ENCODE measurements at places on chromosomes 1 and 21.
A peak's percentile ranks its signal among the peaks of the same experiment; 100 is the strongest.

DNA sequence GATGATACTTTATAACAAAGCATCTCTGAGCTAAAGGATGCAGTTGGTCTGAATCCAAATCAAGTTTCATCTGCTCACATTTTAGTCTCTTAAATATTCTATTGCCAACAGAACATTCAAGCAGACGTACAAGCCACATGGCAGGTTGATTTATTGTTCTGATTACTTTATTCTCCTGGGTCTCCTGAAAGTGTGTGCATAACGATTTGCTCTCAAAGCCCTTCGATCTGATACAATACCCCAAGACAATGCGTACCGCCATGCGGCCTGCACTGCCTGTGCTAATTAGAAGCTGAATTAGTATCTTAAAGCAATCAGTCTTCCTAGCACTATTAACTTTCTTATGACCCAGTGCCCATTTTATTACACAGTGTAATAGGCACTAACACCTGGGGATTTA lies 56.9 kb downstream of the FHAD1 start:
- no peak for DNase-seq

GRCh38 chr1:46605232-46605631 lies 1.2 kb upstream of the MKNK1 start:
- DNase-seq = no peak

GRCh38 chr21:42113926-42114409 lies 42.9 kb downstream of the UMODL1 start:
- no peak for DNase-seq

GRCh38 chr21:41805038-41805437 lies 38.2 kb upstream of the RIPK4 start:
- no peak for DNase-seq

GRCh38 chr1:2606396-2606880 lies 19.9 kb downstream of the PRXL2B start:
- no peak for DNase-seq

GRCh38 chr1:190747704-190748103 lies 270.0 kb upstream of the BRINP3 start:
- no peak for DNase-seq

- peak; percentile 10 for DNase-seq
These were observed 8.8 kb downstream of the ADCY10 start for GRCh38 chr1:167905182-167905581.

GRCh38 chr21:27079636-27080240 lies 112.8 kb upstream of the ADAMTS5 start:
- peak; percentile 75 for DNase-seq

DNA sequence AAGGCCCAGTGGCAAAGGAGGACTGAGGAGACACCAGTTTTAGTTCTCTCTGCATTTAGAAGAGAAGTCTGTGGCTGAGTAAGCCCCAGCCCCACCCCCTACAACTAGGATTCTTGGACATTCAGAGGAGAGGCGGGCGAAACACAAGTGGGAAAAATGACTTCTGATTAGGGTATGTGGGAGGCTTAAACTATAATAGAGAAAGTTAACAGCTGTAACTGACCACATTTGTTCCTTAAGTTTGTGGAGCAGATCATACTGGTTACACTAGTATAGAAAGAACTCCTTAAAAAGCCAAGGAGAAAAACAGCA lies 11.2 kb upstream of the TRIM33 start:
- no peak for DNase-seq

- peak; percentile 93 for DNase-seq
These were observed 366.1 kb upstream of the PTBP2 start for GRCh38 chr1:96355521-96355920.

DNA sequence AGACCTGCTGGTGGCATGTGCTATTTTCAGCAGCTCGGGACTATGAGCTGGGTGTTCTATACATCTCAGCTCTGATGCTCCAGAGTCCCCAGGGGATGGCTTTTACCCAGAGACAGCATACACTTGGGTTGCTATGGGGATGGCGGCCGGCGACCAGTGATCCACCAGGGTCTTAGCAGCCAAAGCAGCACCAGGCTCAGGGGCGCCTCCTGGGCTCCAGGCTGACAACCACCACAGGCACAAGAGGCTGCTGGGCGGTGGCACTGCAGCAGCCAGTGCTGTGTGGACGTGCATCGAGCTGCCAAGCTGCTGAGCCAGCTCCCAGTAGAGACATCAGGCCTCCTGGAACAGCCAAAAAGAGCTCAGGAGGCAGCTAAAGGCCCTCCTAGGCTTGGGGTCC lies 37.6 kb upstream of the CLSTN1 start:
- DNase-seq = peak; percentile 89

GRCh38 chr21:46243325-46243724 lies 14.8 kb upstream of the LSS start:
- no peak for DNase-seq

DNA sequence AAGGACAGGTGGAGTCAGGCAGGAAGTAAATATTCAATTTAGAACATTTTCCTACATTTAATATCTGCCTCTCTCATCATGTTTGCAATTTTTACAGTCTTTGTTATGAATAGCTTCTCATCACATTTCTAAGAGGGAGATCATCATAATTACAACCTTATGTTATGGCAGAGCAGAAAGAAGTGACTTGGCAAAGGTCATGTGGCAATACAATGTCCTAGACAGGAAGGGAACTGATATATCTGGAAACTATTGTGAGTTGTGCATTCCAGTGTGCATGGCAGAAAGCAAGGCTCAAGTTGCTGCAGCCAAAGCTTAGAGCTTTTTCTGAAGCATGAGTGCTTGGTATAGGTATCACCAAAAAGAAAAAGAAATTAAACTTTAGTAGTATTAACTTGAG lies 43.8 kb upstream of the PRRX1 start:
- no peak for DNase-seq

DNA sequence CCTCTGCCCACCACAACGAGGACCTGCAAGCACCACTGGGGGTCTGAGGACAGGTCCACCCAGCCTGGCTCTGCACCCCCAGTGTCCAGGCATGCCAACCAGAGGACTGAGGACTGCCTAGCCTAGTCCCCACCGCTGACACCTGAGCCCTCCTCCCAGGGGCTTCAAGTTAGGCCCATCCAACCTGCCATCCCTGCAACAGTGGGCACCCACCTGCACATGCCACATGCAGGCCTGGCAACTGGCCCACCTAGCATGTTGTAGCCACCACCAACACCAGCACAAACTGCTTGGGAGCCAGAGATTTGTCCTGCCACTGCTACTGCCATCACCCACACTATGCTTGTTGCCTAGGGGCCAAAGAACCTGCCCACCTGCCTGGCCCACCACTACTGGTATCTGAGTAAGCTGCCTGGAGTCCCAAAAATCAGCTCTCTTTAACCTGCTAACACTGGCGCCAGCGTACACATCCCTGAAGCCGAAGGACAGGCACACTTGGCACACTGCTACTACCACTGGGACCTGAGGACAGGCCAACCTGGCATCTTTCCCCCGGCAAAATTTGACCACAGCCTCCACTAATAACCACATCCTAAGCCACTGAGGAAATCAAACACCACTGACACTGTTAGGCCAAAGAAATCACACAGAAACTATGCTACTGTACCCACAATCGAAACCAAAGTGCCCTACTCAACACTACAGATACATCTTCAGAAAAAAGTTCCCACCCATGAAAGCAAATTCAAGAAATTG lies 61.5 kb downstream of the PSMG1 start:
- DNase-seq = no peak

DNA sequence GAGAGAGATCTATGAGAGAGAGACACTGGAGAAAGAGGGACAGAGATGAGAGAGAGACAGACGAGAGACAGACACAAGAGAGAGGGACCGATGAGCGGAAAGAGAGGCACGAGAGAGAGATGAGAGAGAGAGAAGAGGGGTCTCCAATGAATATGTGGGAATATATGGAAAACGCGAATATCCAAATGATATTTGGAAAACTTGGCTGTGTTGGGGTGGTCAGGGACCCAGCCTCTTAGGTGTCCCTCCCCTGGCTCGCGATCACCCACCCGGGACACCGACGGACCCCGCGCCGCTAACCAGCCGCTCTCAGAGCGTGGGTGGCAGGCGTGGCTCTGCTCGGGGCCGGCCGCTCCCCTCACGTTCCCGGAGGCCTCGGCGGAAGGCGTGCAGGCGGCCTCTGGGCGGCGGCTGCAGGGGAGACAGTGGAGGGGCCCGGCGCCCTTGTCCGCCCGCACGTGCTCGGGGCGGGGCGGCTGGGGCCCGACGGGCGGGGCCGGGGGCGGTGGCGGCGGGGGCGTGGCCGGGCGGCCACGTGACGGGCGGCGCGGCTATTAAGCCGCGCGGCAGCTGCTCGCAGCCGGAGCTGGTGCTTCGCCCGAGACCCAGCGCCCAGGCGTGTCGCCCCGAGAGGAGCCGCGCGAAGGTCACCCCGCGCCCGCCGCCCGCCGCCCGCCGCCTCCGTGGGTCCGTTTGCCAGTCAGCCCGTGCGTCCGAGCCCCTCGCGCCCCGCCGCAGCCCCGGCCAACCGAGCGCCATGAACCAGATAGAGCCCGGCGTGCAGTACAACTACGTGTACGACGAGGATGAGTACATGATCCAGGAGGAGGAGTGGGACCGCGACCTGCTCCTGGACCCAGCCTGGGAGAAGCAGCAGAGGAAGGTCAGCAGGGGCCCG lies at the start of gene ACTN2:
Gene ACTN2 (plus strand): TSS at position 583 of the 898 bp plus-strand sequence. CDS start 175 bp downstream, at position 758.
- DNase-seq = peak; percentile 52

DNA sequence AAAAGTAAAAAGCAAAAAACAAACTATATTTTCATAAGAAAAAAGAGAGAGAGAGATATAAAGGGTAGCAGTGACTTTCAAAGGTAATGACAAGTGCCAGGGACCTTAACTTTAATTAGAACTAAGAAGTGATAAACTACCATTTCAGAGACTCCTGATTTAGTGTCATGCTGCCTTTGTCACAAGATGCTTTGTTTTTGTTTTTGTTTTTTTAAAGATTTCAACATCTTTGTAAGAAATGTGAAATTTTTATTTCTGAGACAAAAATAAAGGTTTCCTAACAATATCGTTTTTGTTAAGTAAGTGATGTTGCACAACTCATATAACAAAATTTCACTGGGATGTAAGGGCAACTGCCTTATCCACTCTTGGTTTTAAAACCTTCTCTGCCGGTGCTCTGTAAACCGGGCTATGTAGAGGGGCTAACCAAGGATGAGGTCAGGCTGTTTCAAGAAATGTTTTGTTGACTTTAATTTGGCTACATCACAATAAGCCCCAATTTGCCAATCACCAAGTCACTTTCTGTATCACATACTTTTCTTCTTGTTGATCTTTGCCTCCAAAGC lies 35.2 kb upstream of the SYT2 start:
- DNase-seq = no peak

GRCh38 chr1:53792806-53793205 lies 45.3 kb downstream of the NDC1 start:
- no peak for DNase-seq

DNA sequence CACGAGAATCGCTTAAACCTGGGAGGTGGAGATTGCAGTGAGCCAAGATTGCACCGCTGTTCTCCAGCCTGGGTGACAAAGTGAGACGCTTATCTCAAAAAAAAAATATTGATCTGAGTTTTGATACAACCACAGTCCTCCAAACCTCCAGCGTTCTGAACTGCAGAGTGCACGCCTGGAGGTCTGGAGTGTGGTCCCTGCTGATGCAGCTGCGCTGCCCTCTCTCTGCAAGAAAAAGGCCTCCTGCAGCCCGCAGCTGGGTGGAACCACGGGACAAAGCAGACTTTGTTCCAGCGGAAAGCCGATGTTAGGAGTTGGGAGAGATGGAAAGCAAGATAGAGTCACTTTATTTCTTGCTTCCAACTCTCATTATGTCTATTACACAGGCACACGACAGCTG lies 144.9 kb upstream of the SOD1 start:
- DNase-seq = no peak

DNA sequence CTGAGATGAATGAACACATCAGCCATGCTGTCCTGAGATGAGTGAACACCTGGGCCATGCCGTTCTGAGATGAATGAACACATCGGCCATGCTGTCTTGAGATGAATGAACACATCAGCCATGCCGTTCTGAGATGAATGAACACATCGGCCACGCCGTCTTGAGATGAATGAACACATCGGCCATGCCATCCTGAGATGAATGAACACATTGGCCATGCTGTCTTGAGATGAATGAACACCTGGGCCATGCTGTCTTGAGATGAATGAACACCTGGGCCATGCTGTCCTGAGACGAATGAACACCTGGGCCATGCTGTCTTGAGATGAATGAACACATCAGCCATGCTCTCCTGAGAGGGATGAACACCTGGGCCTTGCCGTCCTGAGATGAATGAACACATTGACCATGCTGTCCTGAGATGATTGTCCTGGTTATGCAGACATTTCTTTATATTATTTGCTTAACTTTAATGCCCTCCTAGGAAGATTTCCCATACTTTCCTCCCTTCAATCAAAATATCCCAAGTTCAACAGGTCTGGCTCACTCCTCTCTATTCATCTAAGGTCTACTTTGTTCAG lies 48.6 kb upstream of the COL6A1 start:
- DNase-seq = no peak

GRCh38 chr1:187949567-187949966 lies 1120.8 kb downstream of the PLA2G4A start:
- no peak for DNase-seq

DNA sequence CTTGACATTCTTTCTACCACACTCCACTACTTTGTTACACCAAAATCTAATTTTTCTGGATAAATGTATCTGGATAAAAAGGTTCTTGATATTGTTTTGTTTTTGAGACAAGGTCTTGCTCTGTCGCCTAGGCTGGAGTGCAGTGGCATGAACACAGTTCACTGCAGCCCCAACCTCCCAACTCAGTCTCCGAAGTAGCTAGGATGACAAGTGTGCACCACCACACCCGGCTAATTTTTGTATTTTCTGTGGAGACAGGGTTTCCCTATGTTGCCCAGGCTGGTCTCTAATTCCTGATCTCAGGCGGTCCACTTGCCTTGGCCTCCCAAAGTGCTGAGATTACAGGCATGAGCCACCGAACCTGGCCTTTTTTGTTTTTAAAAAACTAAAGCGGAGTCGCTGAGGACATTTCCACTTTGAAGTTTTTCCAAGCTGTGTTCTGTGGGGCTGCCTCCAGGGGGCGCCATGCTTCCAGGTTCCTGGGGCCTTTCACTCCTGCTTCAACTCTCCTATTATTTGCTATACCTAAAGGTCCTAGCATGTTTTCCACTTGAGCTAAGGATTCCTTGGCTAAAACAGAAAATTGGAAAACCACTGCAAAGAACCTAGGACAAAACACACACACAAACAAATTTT lies 14.1 kb upstream of the NCMAP start:
- peak; percentile 28 for DNase-seq

DNA sequence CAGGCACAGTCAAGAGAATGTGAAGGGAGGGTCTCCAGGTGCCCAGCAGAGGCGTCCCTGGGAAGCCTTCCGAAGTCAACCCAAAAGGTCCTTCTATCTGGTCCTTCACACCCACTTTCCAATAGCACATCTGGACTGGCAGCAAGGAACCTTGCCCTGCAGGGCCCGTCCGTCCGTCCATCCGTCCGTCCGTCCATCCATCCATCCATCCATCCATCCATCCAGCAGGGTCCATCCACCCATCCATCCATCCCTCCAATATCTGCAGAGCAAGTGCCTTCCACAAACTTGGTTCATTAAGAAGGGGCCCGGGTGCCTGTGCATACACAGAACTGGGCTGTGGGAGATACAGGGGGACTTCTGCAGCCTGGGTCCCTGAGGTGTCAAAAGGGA lies 31.6 kb downstream of the SLC45A1 start:
- DNase-seq = no peak

GRCh38 chr1:91499904-91500755 lies 521 bp upstream of the CDC7 start:
- no peak for DNase-seq

GRCh38 chr1:40241362-40241761 lies 6.4 kb upstream of the TMCO2 start:
- DNase-seq = no peak

- DNase-seq = no peak
These were observed 32.3 kb upstream of the CRP start for GRCh38 chr1:159746666-159747065.

- DNase-seq = no peak
These were observed 111.2 kb upstream of the PROX1 start for GRCh38 chr1:213876531-213876930.
